ENCODE measurements at places on chromosomes 2 and 18.

- no peak overlapping the region for H3K27ac ChIP-seq
- H3K27me3 ChIP-seq = no peaks in the 10 kb centered on the region
- no peak for DNase-seq
- H3K4me3 ChIP-seq = no peak overlapping the region
- H3K36me3 ChIP-seq = no peaks in the 10 kb centered on the region
These were observed 312.2 kb downstream of the LRATD1 start for GRCh38 chr2:14944562-14945346.

- no peak for DNase-seq
- H3K27me3 ChIP-seq = no peaks in the 10 kb centered on the region
- H3K4me3 ChIP-seq = peak overlapping the region; percentile 87
- H3K36me3 ChIP-seq = peaks cover 22% of the 10 kb centered on the region
- H3K27ac ChIP-seq = peak overlapping the region; percentile 99
- H3K4me1 ChIP-seq = peaks cover 15% of the 10 kb centered on the region
These were observed 864 bp upstream of the MYL12A start for GRCh38 chr18:3246635-3247239.

GRCh38 chr18:55237660-55238059 is 278.4 kb upstream of the CCDC68 start:
- no peak for DNase-seq
- peaks cover 25% of the 10 kb centered on the region for H3K4me1 ChIP-seq
- peaks cover 48% of the 10 kb centered on the region for H3K36me3 ChIP-seq
- H3K27ac ChIP-seq = no peak overlapping the region
- no peaks in the 10 kb centered on the region for H3K27me3 ChIP-seq

DNA sequence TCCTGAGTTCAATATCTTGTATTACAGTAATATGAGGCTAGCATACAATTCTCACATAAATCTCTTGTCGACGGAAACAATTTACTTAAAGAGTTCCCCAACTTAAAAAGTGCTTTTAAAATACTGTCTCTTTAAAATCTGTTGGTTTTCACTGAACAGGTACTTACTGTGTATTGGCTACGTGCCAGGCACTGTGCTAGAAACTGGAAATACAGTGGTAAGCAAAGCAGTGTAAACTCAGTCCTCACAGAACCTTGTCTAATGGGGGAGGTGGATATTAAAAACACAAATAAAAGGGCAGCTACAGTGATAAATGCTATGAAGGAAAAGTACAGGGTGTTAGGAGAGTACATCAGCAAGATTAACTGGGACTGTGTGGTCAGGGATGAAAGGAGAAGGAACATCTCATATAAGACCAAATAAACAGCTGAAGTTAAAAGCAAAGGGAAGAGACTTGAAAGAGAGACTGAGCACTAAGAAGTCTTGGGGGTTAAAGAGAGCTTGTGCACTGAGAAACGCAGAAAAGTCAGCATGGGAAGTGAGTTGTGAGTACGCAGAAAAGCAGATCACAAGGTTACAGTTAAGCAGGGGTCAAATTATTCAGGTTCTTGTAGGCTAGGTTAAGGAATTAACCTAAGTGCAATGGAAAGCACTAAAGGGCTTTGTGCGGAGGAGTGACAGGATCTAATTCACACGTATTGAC is 52.5 kb downstream of the USP40 start:
- no peaks in the 10 kb centered on the region for H3K27me3 ChIP-seq
- no peak for DNase-seq
- H3K4me1 ChIP-seq = peaks cover 51% of the 10 kb centered on the region
- no peak overlapping the region for H3K4me3 ChIP-seq
- H3K27ac ChIP-seq = peak overlapping the region; percentile 38

DNA sequence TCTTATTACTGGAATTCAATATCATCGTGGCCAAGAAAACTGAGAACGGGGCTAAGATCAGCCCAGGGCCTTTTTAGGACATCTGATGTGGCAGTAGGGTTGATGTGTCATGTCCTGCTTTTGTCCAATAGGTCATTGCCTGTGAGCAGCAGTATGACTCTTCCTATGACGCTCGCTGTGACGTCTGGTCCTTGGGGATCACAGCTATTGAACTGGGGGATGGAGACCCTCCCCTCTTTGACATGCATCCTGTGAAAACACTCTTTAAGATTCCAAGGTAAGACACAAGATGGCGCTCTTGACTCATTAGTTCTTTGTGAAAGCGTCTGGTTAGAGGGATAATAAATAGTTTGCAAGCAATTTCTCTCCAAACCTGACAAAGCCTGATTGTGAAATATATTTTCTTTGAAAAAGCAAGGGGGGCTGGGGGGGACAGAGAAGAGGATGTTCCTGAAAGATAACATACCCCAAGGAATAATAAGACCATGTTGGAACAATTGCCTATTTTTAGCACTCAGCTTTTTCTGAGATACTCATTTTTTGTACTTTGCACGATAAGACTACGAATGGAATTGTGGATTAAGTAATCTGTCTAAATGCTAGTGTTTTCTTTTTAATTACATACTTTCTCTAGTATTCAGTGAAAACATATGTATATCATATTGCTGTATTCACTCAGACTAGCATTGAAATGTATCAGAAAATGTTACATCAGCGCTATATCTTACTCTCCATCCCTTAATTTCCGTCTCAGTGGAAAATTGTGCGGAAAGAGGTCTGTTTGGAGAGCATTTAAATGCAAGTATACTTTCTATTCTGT is 58.1 kb downstream of the MYO3B start:
- no peak overlapping the region for H3K4me3 ChIP-seq
- no peaks in the 10 kb centered on the region for H3K4me1 ChIP-seq
- H3K27ac ChIP-seq = no peak overlapping the region
- H3K36me3 ChIP-seq = no peaks in the 10 kb centered on the region

DNA sequence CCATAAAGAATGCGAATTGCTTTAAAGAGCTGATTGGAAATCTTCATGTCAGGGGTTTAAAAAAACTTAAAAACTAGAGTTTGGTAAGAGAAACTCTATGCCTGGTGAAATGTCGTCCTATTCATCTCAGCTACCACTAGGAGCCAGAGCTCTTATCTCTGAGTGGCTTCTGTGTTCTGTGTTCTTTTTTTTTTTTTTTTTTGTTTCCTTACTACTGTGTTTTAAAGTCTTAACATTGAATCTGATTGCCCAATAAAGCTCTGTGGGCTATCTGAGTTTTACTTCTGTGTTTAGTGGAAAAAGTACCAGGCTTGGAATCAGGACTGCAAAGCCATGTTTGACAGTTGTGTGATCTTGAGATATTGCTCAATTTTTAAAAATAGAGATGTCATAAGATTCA is 494.8 kb downstream of the RIT2 start:
- H3K27me3 ChIP-seq = no peaks in the 10 kb centered on the region
- no peak overlapping the region for H3K27ac ChIP-seq
- H3K4me3 ChIP-seq = no peak overlapping the region
- no peak for DNase-seq
- H3K36me3 ChIP-seq = no peaks in the 10 kb centered on the region
- no peaks in the 10 kb centered on the region for H3K4me1 ChIP-seq

GRCh38 chr2:8453904-8454302 is 228.0 kb upstream of the ID2 start:
- H3K4me1 ChIP-seq = peaks cover 5% of the 10 kb centered on the region
- no peak for DNase-seq
- H3K27ac ChIP-seq = no peak overlapping the region
- H3K4me3 ChIP-seq = no peak overlapping the region
- H3K36me3 ChIP-seq = no peaks in the 10 kb centered on the region

GRCh38 chr18:76412010-76412817 is 82.8 kb downstream of the ZNF516 start:
- no peaks in the 10 kb centered on the region for H3K27me3 ChIP-seq
- H3K4me3 ChIP-seq = no peak overlapping the region
- H3K36me3 ChIP-seq = peaks cover 38% of the 10 kb centered on the region
- peaks cover 17% of the 10 kb centered on the region for H3K4me1 ChIP-seq
- no peak for DNase-seq

DNA sequence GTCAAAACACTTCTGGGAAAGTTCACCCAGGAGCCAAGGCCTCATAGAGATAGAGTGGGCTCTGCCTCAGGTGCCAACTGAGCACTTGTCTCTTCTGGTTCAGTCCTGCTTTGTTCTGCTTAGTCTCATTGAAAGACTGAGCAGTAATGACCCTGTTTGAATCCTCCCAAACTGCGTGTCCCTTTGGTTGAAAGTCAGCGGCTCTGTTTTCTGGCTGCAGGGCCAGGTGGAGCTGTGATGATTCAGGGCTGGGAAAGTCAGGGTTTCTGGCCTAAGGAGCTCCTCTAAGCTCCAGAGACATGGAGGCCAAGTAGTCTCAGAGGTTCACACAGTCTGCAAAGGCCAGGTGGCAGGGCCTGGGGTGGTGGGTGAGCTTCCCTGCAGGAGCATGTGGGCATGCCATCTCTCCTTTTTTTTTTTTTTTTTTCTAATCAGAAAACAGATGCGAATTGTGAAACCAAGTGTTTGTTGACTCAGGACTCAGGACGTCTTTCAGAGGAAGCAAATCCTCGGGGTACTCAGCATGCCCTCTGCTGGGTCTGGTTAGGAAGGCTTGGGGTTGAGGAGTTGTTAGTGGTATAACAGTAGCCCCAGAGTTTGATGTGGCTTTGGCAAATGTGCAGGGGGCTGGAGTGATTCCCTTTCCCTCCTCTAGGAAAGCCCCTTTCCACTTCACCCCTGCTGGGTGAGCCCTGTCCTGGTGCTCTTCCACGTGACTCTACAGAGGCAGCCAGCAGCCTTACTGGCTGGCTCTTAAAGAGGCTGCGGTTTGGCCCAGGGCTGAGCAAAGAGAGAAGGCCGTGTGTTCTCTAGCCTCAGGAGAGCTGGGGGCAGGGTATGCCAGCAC is 38.3 kb downstream of the TMEM17 start:
- H3K27ac ChIP-seq = no peak overlapping the region
- no peak for DNase-seq
- H3K4me3 ChIP-seq = no peak overlapping the region
- no peaks in the 10 kb centered on the region for H3K36me3 ChIP-seq
- no peaks in the 10 kb centered on the region for H3K27me3 ChIP-seq
- no peaks in the 10 kb centered on the region for H3K4me1 ChIP-seq

DNA sequence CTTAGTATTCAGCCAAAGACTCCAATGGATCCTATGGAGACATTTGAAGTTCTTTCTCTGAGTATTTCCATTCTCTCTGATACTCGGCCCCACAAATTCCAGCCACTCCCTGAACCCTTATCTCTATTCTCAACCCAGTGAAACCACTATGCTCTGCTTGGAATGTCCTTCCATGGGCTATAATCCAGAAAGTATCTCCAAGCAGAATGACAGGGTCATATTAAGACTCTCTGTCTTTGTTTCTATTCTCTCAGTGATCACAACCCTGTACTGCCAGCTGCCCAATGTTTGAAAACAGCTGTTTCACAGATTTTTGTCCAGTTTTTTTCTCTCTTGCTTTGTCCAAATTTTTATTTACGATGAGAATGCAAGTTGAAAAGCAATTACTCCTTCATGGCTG is 21.9 kb downstream of the CHMP3 start:
- no peaks in the 10 kb centered on the region for H3K27me3 ChIP-seq
- H3K36me3 ChIP-seq = peaks cover 64% of the 10 kb centered on the region
- no peak overlapping the region for H3K4me3 ChIP-seq
- H3K27ac ChIP-seq = no peak overlapping the region
- H3K4me1 ChIP-seq = peaks cover 2% of the 10 kb centered on the region

GRCh38 chr2:219442256-219443015 is 7.8 kb downstream of the SPEG start:
- H3K4me1 ChIP-seq = peaks cover 21% of the 10 kb centered on the region
- peaks cover 59% of the 10 kb centered on the region for H3K27me3 ChIP-seq
- no peak overlapping the region for H3K27ac ChIP-seq

- DNase-seq = no peak
- H3K4me3 ChIP-seq = no peak overlapping the region
- H3K36me3 ChIP-seq = no peaks in the 10 kb centered on the region
- no peak overlapping the region for H3K27ac ChIP-seq
- no peaks in the 10 kb centered on the region for H3K4me1 ChIP-seq
- no peaks in the 10 kb centered on the region for H3K27me3 ChIP-seq
These were observed 418.0 kb upstream of the ST6GAL2 start for GRCh38 chr2:107303964-107304363.

DNA sequence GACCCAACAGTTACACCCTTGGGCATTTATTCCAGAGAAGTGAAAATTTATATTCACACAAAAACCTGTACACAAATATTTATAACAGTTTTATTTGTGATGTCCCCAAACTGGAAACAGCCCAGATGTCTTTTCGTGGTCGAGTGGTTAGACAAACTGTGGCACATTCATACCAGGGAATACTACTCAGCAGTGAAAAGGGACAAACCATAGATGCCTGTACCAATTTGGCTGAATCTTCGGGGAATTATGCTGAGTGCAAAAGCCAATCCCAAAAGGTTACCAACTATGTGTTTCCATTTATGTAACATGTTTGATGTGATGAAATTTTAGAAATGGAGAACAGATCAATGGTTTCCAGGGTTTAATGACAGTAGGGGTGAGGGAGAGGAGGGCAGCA is 154.3 kb downstream of the GLI2 start:
- no peak overlapping the region for H3K4me3 ChIP-seq
- no peaks in the 10 kb centered on the region for H3K36me3 ChIP-seq
- no peak overlapping the region for H3K27ac ChIP-seq
- H3K27me3 ChIP-seq = no peaks in the 10 kb centered on the region

DNA sequence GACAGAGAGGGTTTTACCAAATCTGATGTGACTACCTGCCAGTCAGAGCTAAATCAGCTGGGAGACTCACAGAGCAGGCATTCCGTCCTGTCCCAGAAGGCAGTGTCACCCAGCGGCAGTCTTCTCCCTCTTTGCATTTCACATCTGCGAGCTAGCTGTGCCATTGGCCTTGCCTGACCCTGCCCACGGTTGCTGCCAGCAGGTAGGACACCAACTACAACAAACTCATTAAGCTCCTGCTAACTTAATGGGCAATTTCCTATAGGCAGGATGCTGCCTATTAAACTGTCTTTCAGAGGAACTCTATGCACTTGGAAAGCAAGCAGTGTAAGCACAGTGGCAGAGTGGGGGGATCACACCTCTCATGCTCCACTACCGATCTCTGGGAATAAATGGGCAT is 116.4 kb upstream of the CAPN13 start:
- no peaks in the 10 kb centered on the region for H3K4me1 ChIP-seq
- H3K27ac ChIP-seq = no peak overlapping the region
- H3K27me3 ChIP-seq = no peaks in the 10 kb centered on the region
- no peak overlapping the region for H3K4me3 ChIP-seq
- H3K36me3 ChIP-seq = no peaks in the 10 kb centered on the region

DNA sequence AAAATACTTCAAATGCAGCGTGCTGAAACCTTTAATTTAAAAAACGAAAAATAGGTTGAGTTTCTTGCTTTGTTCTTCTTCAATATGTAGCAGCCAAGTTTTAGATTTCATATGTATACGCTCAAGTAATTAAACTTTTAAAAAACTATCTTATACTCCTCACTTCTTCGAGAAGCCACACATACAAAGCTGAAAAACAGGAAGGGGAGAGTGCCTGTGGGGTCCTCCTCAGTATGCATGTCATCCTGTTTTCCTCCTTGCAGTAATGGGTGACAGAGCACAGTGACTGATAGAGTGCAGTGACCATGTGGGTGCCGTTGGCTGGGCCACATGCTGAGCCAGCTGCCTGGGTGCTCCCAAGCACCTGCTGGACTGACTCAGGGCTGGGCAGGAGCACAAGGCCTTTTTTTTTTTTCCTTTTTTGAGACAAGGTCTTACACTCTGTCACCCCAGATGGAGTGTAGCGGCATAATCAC is 33.3 kb downstream of the UXS1 start:
- H3K27ac ChIP-seq = peak overlapping the region; percentile 85
- H3K36me3 ChIP-seq = peaks cover 65% of the 10 kb centered on the region
- peak overlapping the region; percentile 68 for H3K4me3 ChIP-seq
- no peaks in the 10 kb centered on the region for H3K27me3 ChIP-seq

GRCh38 chr2:174870787-174871186 is 106.5 kb upstream of the CHRNA1 start:
- peaks cover 5% of the 10 kb centered on the region for H3K27me3 ChIP-seq
- no peak for DNase-seq
